ENCODE measurements at places on chromosomes 5 and 9.

DNA sequence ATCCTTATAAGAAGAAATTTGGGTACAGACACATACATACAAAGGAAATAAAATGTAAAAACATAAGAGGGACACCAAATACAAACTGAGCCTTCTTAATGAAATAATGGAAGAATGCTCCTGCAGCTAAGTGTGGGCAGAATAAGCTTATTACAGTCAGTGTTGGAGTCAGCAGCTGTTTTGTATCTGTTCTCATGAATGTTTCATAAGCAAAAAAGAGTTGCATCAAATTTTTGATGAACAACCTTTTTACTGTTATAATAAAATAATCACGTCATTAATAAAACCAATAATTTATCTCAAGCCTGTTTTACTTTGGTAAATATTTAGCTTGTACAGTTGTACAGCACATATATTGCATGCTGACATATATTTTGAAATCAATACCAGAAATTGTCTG is 545.6 kb downstream of the LRRC70 start:
- DNase-seq: no peak

DNA sequence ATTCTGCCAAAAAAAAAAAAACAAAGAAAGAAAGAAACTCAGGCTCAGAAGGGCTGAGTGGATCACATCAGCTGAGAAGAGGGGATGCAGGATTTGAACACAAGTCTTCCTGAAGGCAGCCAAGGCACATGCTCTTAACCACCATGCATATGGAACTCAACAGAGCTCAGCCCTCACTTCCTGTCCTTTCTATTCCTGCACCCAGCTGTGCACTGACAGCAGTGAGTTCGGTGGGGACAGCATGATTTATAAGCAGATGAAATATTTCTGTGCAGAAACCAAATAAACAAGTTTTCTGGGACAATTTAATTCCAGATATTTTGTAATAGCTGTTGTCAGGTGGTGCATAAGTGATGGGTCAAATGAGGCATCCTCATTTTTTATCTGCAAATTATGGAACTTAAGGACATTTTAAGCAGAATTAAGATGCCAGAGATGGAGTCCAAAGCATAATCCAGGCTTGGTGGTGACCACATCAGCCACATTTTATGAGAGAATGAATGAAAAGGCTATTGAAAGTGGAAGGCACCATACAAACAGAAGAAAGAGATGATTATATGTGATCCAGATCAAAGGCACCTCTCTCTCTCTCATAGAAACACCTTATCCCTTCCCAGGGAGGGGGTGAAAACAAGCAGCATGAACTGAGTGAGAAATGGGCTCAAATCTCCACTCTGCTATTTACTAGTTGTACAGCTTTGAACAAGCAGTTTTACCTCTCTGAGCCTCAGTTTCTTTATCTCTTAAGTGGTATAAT is 303.6 kb upstream of the MSX2 start:
- no peak for DNase-seq

DNA sequence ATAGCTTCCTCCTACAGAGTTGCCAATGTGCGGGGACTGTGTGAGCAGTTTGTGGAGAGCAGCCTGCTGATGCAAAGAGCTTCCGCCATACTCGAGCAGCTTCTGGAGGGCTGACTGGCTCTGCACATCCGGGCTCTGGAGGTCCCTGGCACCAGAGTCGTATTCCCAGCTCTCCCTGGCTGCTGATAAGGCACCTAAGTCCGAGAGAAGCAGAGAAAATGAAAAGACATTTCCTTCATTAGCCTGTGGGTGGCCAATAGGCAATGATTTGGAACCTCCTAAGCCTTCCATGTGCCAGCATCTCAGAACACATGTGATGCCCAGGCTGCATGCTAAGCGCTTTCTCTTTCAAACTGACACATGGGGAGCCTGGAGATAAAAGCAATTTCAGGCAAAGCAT is 94.3 kb downstream of the TSSK1B start:
- DNase-seq: no peak

DNA sequence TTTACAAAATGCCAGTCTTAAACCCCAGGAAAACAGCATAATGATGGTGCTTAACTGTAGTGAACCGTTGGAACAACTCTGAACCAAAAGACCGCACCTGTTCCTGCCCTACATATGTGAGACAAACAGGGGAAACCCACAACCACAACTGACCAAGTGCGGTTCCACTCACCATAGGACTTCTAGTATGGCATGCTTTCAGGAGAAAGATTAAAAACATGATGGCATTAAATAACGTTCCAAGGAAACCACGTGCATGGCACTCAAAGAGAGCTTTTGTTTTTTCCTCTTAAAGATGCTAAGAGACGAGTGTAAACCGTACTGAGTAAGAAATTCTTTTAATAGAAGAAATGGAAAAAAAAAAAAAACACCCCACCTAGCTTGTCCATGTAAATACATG is 119.8 kb downstream of the SSBP2 start:
- DNase-seq: no peak

DNA sequence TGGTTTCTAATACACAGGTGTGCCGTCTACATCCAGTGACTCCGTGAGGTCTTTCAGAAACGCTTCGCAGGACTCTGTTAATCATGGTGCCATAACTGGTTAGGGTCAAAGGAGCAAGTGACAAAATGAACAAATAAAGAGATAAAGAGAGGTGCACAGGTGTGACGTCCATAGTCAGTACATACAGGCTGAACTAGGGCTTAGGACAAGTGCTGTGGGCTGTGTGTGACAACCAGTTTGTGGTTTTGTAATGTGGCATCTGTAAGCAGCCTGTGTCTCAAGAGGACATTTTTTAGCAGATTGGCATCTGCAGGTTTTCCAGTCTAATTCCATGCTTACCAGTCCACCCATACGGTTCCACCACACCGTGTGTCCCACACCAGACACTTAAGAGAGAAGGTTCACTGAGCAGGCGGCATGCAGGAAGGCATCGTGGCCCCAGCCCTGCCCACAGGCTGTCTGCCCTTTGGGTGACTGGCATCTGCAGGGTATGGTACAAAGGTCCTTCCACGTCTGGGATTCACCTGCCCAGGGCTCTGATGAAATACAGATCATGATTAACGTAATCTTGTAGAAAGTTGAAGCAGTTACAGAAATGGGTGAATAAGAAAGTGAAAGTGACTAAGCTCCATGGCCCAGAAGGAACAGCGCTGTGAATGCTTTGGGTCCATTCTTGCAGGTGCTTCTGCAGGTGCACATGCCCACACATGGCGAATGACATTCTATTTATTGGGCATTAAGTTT is 26.9 kb downstream of the SRD5A1 start:
- no peak for DNase-seq

DNA sequence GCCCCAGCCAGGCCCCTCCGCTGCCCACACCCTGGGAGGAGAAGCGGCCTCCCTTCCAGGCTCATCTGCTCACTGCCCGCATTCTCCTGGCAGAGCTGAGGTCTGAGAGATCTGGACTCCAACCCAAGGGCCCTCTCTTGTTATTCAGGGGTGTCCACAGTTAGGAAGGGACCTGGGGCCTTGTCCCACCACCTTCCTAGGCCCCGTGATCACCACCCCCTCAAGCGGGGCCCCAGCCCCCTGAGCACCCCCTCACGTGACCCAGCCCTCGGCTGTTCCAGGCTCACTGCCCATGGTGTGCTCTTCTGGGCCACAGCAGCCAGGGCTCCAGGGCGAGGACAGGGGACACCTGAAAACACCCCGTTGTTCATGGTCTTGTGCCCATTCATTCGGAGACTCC is 48.7 kb downstream of the NEURL1B start:
- no peak for DNase-seq

DNA sequence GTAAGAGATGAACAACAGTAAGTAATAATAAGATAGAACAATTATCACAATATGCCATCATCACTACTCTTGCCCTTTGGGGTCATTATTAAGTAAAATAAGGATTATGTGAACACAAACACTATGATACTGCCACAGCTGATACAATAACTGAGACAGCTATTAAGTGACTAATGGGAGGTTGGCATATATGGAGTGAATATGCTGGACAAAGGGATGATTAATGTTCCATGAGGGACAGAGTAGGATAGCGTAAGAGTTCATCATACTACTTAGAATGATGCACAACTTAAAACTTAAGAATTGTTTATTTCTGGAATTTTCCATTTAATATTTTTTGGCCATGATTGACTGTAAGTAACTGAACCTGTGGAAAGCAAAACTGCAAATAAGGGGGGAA is 16.6 kb downstream of the POU5F2 start:
- no peak for DNase-seq

DNA sequence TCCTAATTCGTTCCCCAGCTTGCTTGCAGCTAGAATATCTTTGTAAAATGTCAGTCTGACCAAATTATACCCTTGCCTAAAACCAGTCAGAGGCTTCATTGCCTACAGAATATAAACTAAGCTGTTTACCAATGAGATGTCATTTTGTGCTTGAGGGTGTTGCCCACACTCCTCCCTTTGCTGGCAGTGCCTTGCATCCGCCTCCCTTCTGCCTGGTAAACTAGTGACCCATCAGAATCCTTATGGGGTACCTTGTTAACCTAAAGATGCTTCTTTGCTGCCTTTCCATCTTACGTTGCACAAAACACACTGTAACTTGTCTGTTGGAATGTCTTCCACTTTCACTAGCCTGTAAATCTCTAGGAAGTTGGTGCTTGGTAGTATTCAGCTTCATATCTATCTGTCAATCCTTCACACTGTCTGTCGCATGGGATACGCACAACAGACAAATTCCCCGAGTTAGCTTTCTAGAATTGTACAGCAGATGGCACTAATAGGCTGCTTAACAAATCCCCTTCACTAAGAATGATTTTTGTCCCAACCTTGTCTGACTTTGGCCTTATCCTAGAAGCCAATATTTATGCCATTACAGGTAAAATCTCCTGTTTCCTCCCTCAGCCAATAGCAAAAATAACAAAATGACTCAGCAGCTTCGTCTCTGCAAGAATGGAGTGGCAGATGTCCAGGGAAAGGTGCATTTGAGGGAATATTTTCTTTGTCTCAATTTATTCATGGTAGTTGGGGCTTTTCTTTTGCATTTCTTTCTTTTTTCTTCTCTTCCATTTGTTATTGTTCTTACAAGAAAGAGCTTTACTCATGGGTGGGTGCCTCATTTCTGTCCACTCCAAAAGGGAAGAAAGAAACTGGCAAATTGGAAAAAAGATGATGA is 3.0 kb downstream of the NUDT2 start:
- DNase-seq: no peak

DNA sequence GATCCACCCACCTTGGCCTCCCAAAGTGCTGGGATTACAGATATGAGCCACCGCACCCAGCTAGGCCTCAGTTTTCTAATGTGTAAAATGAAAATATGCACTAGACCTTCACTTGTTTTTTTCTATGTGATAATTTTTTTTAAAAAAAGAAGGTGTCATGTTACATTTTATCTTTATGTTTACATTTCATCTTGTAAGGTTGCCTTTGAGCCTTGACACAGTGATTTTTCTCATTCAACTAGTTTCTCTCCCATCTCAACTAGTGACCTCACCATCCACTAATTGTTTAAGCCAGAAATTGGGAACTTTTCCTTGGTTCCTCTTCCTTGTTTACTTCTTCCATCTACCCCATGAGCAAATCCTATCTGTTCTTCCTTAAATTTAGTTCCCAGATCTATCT is 21.5 kb downstream of the TMC1 start:
- DNase-seq: no peak

DNA sequence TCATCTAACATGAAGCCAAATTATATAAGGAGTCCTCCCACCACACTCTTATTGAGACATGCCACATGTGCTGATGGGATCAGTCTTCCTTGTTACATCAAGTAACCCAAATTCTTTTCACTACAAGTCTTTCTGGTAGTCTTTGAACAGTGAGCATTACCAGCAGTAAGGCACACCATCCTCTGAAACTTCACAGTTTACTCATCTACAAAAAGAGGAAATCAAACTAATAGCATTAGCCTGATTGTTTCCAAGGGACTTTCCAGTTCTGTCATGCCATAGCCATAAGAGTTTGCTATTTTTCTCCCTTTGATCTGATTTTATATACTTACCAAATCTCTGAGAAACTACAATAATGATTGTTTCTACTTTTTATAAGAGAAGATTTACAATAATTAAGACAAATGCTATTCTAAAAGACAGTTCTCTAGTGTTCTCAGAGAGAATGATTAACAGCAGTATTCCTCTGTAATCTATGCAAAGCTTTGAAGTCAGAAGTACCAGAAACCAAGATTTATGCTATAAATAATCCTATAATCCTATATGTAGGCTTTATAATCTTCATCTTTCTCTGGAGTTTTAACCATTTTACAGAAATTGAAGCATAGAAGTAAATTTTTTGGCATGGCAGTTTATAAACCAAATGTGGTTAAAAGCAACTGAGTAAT is 166.2 kb upstream of the ACO1 start:
- no peak for DNase-seq

DNA sequence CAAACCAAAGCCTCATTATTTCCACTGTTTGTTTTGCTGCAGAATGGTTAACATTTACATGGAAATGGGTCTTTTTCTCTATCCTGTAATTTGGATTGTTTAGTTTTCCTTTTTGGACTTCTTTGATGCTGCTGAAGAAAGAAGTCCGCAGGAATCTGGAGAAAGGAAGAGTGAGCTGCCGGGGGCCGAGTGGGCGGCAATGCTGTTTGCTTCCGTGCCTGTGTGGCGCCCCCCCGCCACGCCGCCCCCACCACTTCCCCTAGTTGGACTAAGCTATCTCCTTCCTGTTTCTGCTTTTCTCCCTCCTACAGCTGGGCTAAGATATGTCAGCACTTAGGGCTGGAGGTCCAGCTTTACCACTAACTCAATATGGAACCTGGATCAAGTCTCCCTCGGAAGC is 39.7 kb downstream of the ACTL7B start:
- DNase-seq: no peak

DNA sequence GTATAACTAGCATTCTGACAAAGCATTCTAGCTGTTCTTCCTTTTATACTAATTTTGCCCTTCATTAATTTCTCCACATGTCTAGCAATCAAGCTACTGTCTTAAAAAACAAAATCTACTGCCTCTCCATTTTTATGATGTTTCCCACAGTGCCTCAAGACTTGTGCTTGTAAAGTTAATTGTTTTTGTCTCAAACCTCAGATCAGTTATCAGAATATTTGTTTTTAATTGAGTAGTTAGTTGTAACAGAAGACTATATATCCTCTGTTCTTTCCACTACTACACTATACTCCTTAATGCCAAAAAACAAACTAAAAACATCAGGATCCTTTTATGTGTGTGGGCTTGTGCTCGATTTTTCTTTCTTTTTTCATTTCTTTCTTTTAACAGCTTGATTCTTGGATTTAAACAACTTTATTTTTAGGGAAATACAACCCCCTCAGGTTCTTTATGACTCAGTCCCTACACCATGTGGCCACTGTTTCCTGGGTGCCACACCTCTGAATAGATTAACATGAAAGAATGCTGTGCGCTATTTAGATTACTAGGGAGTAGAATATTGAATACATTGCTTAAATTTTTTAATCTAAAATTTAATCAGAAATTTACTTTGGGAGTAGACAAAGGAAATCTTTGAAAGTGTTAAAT is 1.2 kb downstream of the ASPN start:
- DNase-seq: no peak
